Uterus (tissue), 4 donors: ENCODE measurements at places on chromosomes 2 and 18. TPM values are rescaled to one million over a fixed set of nuclear protein-coding genes. Genes with fewer than 3 reads are reported as not detected.
A peak's percentile ranks its signal among the peaks of the same experiment; 100 is the strongest.

DNA sequence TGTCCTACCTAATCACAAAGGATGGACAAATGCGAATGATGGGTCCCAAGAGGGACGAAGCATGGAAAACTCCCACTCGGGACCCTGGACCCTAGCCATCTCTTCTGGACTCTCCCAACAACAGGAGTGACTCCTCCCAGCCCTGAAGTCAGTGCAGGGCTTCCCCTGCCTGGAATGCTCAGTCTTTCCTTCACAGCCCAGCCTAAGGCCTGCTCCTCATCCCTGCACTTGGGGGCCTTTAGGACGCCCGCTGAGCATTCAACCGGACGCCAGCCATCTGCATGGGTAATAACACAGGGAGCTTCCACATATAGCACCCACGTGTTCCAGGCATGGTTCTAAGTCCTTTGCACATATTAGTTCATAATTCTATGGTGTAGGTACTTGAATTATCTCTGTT lies 237.5 kb downstream of the KLHL29 start:
- H3K4me3 ChIP-seq: no peak overlapping the region
- no peaks in the 10 kb centered on the region for H3K27me3 ChIP-seq
- no peaks in the 10 kb centered on the region for H3K36me3 ChIP-seq
- H3K27ac ChIP-seq: peak overlapping the region; percentile 87
- no peak for DNase-seq
- peaks cover 20% of the 10 kb centered on the region for H3K4me1 ChIP-seq

- no peak for DNase-seq
- H3K27me3 ChIP-seq: no peaks in the 10 kb centered on the region
- H3K4me1 ChIP-seq: no peaks in the 10 kb centered on the region
- peak within 1 kb of the TSS; percentile 43 for H3K27ac ChIP-seq
- peak within 1 kb of the TSS; percentile 29 for H3K4me3 ChIP-seq
Observed at GRCh38 chr2:86337244-86337835, at the start of gene REEP1. Gene REEP1, minus strand, starts transcription at chr2:86337626. Its CDS starts 116 bp downstream, at chr2:86337510.

GRCh38 chr2:29650631-29651097 lies 270.7 kb downstream of the ALK start:
- H3K27me3 ChIP-seq: no peaks in the 10 kb centered on the region
- DNase-seq: no peak
- no peak overlapping the region for H3K27ac ChIP-seq

DNA sequence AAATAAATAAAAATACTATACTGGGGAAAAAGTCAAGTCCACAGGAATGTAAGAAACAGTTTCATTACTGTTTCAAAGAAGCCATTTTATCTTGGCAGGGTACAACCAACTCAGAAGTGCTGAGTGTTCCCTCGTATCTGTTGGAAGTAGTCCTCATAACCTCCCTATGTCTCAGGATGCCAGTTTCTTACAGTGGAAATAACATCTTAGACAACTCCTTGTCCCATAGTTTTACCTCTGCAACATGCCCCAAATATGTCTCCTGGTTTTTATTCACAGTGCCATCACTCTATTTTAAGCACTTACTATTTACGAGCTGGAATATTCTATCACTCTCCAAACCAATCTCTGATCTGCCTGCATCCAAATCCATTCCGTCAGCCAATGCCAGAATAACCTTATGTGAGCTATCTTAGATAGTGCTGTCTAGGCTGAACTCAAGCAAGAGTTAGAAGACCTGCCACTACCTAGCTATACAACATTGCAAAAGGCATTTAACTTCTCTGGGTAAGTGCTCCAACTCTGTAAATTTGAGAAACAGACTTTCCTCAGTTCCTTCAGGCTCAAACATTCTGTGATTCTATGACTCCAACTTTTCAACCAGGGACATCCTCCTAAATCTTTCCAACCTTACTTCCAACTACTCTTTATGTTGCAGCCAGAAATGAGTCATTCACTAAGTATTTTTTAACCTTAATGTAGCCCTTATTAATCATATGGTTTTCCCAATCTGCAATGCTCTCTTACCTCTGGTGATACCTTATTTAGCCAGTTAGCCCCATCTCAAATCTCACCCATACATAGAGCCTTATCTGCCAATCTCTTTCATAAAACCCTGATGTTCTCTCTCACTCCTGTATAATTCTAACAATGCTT lies 66.7 kb downstream of the RTN4 start:
- peaks cover 11% of the 10 kb centered on the region for H3K4me1 ChIP-seq
- DNase-seq: no peak
- no peak overlapping the region for H3K4me3 ChIP-seq
- H3K27me3 ChIP-seq: no peaks in the 10 kb centered on the region
- no peak overlapping the region for H3K27ac ChIP-seq

Gene PDE1A
- total RNA-seq: 13.1 TPM

DNA sequence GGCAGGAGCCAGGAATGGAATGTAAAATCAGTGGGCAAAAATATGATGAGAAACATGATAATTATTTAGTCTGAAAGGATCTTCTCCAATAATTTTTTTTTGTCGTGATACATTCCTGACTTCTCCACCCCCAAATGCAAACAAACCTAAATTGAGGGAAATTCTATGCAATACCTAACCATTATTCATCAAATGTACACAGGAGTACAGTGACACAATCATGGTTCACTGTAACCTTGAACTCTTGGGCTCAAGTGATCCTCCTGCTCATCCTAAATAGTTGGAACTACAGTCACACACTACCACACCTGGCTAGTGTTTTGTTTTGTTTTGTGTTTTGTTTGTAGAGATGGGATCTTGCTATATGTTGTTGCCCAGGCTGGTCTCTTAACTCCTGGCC lies 46.5 kb downstream of the RAB10 start:
- H3K4me3 ChIP-seq: no peak overlapping the region
- H3K4me1 ChIP-seq: no peaks in the 10 kb centered on the region
- DNase-seq: no peak
- H3K27ac ChIP-seq: no peak overlapping the region

- H3K36me3 ChIP-seq: no peaks in the 10 kb centered on the region
- H3K4me1 ChIP-seq: peaks cover 4% of the 10 kb centered on the region
- no peak overlapping the region for H3K4me3 ChIP-seq
- no peak overlapping the region for H3K27ac ChIP-seq
- DNase-seq: no peak
Observed at GRCh38 chr2:222992137-222992536, 59.9 kb upstream of the KCNE4 start.

DNA sequence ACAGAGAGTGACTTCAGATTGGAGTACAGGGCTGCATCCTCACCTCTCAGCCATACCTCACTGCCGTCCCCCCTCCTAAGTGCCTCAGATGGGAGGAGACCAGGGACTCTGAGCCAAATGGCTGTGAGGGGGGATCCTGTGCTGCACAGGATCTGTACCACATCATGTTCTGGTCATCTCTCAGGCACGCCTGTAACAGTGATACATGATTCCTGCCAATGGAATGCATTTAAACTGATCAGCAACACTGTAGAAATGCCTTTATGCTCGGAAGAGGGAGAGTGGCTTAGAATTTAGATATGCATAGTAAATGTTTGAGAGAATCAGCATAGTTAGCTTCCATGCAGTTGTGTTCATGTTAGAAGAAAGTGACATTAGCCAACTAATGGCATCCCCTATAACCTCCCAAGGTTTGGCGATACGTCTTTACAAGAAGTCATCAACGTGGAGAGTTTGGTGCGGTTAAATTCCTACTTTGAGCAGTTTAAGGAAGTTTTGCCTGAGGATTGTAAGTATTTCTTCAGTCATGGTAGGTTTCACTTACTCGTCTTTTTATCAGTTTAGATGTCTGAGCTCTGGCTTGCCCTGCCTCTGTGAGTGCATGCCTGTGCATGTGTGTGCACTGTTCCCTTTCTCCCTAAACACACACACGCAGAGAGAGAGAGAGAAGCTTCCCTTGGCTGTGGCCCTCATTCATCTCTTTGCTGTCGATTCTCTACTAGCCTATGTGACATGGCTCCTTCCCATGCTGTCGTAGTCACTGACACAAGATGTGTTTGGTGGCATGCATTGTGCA lies 40.0 kb downstream of the COA5 start:
- H3K4me1 ChIP-seq: no peaks in the 10 kb centered on the region
- no peak for DNase-seq
- H3K36me3 ChIP-seq: no peaks in the 10 kb centered on the region
- H3K27ac ChIP-seq: no peak overlapping the region

Gene WDR35
- total RNA-seq: 7.1 TPM

DNA sequence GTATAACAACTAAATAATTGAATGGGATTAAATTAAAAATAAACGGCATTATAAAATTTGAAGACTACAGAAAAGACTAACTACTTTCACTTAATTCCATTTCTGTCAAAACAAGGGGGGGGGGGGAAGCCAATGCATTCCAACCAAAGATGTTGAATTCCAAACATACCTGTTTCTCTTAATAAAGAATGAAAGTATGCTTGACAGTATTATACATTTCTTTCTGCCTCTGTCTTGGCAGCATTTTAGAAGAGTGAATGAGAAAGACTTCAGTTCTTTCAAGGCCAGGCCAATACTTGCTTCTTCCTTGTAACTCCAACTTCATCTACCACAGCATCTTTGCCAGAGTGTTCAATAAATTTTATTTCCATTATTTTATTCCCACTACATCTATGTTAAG lies 65.9 kb downstream of the PDE11A start:
- no peaks in the 10 kb centered on the region for H3K4me1 ChIP-seq
- no peak overlapping the region for H3K4me3 ChIP-seq
- DNase-seq: no peak
- H3K27me3 ChIP-seq: no peaks in the 10 kb centered on the region
- no peak overlapping the region for H3K27ac ChIP-seq

Gene PROKR1
- not detected for total RNA-seq

DNA sequence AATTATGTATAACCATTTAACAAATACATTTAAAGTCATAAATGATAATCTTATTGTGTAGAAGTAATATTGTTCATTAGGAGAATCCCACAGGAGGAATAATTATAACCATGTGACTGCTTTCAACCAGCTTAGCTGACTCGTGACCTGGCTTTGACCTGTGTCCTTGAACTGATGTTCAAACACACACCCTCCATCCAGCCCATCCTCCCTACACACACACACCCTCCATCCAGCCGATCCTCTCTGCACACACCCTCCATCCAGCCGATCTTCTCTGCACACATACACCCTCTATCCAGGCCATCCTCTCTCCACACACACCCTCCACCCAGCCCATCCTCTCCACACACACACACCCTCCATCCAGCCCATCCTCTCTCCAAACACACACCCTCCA lies 83.5 kb downstream of the EIPR1 start:
- no peaks in the 10 kb centered on the region for H3K36me3 ChIP-seq
- H3K4me1 ChIP-seq: no peaks in the 10 kb centered on the region
- H3K4me3 ChIP-seq: no peak overlapping the region
- no peak for DNase-seq
- H3K27me3 ChIP-seq: no peaks in the 10 kb centered on the region

Gene RGPD6
- 142 TPM for total RNA-seq

Gene AKAIN1
- not detected for total RNA-seq

DNA sequence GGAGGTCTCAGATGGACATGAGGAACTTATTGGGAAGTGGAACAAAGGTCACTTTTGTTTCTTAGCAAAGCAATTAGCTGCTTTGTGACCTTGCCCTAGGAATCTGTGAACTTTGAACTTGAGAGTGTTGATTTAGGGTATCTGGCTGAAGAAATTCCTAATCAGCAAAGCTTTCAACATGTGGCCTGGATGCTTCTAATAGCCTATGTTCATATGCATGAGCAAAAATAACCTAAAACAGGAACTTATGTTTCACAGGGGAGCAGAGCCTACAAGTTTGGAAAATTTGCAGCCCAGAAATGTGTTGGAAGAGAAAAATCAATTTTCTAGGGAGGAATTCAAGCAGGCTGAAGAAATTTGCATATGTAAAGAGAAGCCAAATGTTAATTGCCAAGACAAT lies 405.8 kb upstream of the SALL3 start:
- H3K27me3 ChIP-seq: no peaks in the 10 kb centered on the region
- no peaks in the 10 kb centered on the region for H3K4me1 ChIP-seq
- H3K36me3 ChIP-seq: no peaks in the 10 kb centered on the region
- no peak for DNase-seq

DNA sequence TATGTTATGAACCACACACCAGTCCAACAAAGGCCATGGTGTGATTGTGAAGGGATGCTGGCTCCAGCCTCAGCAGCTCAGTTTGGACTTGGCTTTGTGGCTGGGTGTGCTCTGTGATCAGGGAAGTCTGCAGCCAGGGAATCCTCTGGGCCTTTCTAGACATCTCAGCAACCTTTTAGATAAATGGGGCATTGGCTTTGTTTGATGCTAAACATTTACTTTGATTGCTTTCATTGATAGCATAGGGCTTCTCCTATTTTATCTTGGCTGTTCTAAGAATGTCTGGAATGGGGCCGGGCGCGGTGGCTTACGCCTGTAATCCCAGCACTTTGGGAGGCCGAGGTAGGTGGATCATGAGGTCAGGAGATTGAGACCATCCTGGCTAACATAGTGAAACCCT lies 104.5 kb downstream of the VAPA start:
- H3K27ac ChIP-seq: no peak overlapping the region
- no peak for DNase-seq
- no peak overlapping the region for H3K4me3 ChIP-seq
- H3K4me1 ChIP-seq: no peaks in the 10 kb centered on the region
- H3K27me3 ChIP-seq: no peaks in the 10 kb centered on the region

Gene TRMT61B
- 14.1 TPM for total RNA-seq

Gene ZNF804A
- 7.9 TPM for total RNA-seq

Gene CCDC178
- 28.7 TPM for total RNA-seq

GRCh38 chr2:97355887-97356286 lies 233.8 kb downstream of the ANKRD36B start:
- DNase-seq: no peak
- H3K4me3 ChIP-seq: no peak overlapping the region
- H3K27ac ChIP-seq: no peak overlapping the region
- H3K27me3 ChIP-seq: no peaks in the 10 kb centered on the region

Gene ANKRD29
- total RNA-seq: 14.2 TPM

- H3K27me3 ChIP-seq: no peaks in the 10 kb centered on the region
- H3K4me1 ChIP-seq: no peaks in the 10 kb centered on the region
- no peak for DNase-seq
- no peak overlapping the region for H3K27ac ChIP-seq
- H3K36me3 ChIP-seq: no peaks in the 10 kb centered on the region
- no peak overlapping the region for H3K4me3 ChIP-seq
Observed at GRCh38 chr2:26064846-26065245, 31.0 kb downstream of the RAB10 start.

DNA sequence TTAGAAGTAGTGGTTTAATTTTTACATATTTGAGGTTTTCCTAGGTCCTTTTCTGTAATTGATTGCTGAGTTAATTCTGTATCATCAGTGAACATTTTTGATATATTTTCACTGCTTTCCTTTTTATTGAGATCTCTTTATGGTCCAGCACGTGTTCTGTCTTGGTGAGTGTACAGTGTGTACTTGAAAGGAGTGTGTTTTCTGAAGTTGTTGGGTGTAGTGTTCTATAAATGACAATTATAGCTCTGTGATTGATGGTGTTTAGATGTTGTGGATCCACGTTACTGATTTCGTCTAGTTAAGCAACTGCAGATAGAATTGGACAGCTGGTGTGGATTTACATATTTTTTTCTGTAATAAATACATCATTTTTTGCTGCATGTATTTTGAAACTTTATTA lies 32.7 kb downstream of the AGFG1 start:
- no peaks in the 10 kb centered on the region for H3K36me3 ChIP-seq
- H3K27ac ChIP-seq: no peak overlapping the region
- no peak overlapping the region for H3K4me3 ChIP-seq
- no peaks in the 10 kb centered on the region for H3K4me1 ChIP-seq
- H3K27me3 ChIP-seq: no peaks in the 10 kb centered on the region

- H3K27me3 ChIP-seq: no peaks in the 10 kb centered on the region
- no peak for DNase-seq
- H3K27ac ChIP-seq: no peak overlapping the region
- H3K36me3 ChIP-seq: no peaks in the 10 kb centered on the region
Observed at GRCh38 chr2:132615329-132616085, 54.5 kb downstream of the LYPD1 start.
